HCT116 (cell line): ENCODE measurements at places on chromosomes 2 and 18. TPM values are rescaled to one million over a fixed set of nuclear protein-coding genes. Genes with fewer than 3 reads are reported as not detected.

PPP1CB gene
- 174 TPM for total RNA-seq

GCKR gene
- not detected for total RNA-seq

MYOM1 gene
- 0.52 TPM for total RNA-seq

DNA sequence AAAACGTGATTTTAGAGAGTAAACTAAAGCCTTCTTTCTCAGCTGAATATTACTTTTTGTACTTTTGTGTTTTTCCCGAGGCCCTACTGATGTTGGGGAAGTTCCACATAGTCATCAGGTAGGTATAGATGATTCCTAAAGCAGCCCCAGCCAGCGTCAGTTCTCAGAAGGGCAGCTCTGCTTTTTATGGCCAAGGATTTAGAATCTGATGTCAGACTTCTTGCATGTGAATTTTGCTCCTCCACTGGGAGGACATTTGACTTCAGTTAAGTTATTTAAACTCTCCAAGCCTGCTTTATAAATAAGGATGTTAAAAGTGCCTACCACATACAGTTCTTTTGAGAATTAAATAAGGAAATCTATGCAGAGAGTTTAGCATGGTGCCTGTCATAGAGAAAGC lies 130.8 kb downstream of the NCKAP5 start:
- no peak overlapping the region for H3K4me3 ChIP-seq
- no peak overlapping the region for H3K27ac ChIP-seq
- no peaks in the 10 kb centered on the region for H3K4me1 ChIP-seq
- no peaks in the 10 kb centered on the region for H3K36me3 ChIP-seq
- no peak for DNase-seq

DNA sequence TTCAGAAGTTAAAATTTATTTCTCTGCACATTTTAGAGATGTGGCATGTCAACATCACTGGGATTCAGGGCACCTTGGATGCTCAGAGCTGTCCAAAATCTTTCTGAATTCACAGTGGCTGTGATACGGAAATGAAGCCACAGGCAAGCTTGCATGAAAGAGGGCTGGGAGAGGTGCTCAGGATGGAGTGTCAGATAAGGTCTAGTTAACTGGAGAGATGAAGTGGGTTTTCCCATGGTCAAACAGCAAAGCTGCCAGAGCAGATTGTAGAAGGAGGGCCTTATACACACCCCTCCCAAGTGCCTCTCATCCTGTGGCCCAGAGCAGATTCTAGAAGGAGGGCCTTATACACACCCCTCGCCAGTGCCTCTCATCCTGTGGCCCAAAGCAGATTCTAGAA lies 286.8 kb upstream of the PXDN start:
- H3K4me1 ChIP-seq: no peaks in the 10 kb centered on the region
- H3K27ac ChIP-seq: no peak overlapping the region
- no peak overlapping the region for H3K4me3 ChIP-seq
- H3K27me3 ChIP-seq: no peaks in the 10 kb centered on the region
- no peak for DNase-seq

- peaks cover 20% of the 10 kb centered on the region for H3K4me1 ChIP-seq
- no peak overlapping the region for H3K4me3 ChIP-seq
- no peak overlapping the region for H3K27ac ChIP-seq
- DNase-seq: no peak
Observed at GRCh38 chr18:23421277-23421676, 31.8 kb upstream of the RIOK3 start.

DNA sequence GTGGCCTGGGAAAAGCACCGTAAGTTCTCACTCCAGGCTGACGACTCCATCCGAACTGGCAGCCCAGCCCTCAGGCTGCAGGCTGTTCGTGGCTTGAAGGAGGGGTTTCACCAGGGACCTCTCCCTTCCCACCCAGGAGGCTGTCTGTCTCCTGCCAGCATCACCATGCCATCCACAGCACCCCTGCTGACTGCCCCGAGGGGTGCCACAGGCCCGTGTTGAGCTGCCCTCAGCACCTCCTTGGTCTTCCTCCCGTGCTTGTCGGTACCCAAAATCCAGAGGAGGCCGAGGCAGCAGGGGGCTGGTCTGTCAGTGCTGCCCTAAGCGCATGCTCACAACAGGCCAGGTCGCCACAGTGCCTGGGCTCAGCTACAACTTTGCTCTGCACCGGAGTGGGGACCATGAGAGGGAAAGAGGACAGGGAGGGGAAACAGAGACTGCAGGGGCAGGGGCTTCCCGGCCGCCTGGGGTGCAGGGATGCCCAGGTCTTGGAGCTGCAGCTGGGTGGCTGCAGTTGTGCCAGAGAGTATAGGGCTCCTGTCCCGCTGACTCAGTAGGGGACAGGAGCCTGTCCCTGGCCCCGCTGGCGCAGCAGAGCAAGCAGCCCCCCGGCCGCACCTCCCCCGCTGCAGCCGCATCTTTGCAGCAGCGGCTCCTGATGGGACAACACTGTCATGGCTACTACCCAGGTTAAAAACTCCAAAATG lies 963.7 kb upstream of the CRIM1 start:
- no peaks in the 10 kb centered on the region for H3K36me3 ChIP-seq
- no peak overlapping the region for H3K27ac ChIP-seq
- no peak for DNase-seq
- H3K4me1 ChIP-seq: no peaks in the 10 kb centered on the region
- H3K4me3 ChIP-seq: no peak overlapping the region
- H3K27me3 ChIP-seq: no peaks in the 10 kb centered on the region

DNA sequence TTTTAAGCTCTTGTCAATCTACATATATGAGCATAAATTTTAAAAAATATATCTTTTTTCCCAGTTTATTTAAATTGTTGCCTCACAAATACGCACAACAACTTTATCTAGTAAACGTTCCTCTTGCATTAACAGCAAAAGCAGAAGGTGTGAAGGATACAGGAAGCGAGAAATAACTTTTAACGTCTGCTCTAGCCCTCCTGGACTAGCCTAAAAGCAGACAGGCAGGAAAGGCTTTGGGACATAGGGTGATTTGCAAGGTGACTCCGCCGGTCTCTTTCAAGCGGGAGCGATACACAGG lies 434 bp upstream of the DUSP19 start:
- H3K27me3 ChIP-seq: no peaks in the 10 kb centered on the region
- DNase-seq: no peak
- peak overlapping the region; percentile 50 for H3K4me3 ChIP-seq
- peaks cover 20% of the 10 kb centered on the region for H3K4me1 ChIP-seq
- no peaks in the 10 kb centered on the region for H3K36me3 ChIP-seq

GRCh38 chr2:18630541-18630940 lies 41.2 kb upstream of the NT5C1B start:
- H3K4me3 ChIP-seq: no peak overlapping the region
- H3K27me3 ChIP-seq: no peaks in the 10 kb centered on the region
- H3K4me1 ChIP-seq: no peaks in the 10 kb centered on the region
- H3K27ac ChIP-seq: no peak overlapping the region
- DNase-seq: no peak
- no peaks in the 10 kb centered on the region for H3K36me3 ChIP-seq

DNA sequence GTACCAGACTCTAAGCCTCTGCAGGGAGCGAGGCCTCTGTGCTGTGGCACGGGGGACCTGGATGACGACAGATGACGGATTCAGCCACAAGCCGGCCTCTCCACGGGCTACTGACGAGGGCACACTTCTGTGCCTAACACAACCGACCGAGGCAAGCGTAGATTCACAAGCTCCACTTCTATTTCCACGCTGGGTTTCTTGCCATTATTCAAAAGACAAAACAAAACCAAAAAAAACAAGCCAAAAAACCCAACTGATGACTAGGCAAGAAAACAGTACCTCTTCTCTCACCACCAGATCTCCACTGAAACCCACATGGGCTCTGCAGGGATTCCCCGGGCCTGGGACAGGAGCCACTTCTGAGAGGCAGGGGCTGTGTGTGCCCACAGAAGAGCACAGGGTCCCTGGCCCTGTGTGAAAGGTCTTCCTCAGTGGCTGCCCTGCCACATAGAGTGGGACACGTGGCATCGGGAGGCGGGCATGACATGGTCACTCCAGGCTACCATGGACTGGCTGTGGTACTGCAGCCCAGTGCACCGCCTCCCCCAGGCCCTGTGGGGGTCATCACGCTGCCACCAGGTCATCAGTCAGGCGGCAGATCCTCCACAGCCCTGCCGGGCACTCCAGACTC lies 254.7 kb downstream of the HDAC4 start:
- no peak overlapping the region for H3K4me3 ChIP-seq
- no peaks in the 10 kb centered on the region for H3K27me3 ChIP-seq
- no peaks in the 10 kb centered on the region for H3K4me1 ChIP-seq
- no peak for DNase-seq
- no peaks in the 10 kb centered on the region; the same call in 1 of the 2 replicates for H3K36me3 ChIP-seq
